GM12891 (cell line): ENCODE measurements at places on chromosomes 5 and 9.

DNA sequence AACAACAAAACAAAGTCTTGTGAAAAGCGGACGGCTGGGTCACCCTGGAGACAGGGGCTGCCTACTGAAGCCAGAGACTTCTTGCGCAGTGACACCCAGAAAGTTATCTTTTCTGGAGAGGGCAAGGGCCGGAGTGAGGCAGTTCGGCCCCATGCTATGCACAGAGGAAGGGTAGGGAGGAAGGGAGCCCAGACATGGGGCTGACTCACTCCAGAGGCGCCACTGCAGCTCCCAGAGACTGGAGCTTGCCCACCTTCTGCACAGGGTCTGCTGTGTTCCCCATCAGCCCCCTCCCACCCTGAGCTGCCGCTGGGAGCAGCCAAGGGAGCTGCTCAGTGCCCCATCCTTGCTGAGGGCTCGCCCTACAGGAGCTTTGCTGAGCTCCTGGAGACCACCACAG, 13.3 kb downstream of the SLC6A3 start:
- no peak for DNase-seq

DNA sequence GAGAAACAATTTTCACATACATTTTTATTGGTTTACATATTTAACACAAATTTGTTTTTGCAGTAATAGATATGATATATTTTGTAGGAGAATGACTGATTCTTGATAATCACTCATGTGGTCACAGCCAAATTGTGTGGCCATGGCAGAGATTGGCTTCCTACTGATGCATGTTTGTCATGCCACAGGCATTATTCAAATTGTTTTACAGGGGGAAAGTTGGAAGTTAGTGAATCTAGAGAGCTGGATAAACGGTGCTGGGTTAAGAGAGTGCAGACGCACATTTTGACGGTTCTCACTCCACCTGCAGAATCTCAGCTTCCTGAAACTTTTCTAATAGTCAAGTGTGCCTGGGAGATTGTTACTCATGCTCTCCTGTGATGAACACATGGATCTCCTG, 91.1 kb upstream of the FBN2 start:
- no peak for DNase-seq

- DNase-seq = no peak
Measured at GRCh38 chr9:123414204-123414603, 58.2 kb downstream of the CRB2 start.

GRCh38 chr5:174827558-174827957, 103.2 kb downstream of the MSX2 start:
- no peak for DNase-seq

GRCh38 chr5:158502686-158503085, 597.0 kb downstream of the EBF1 start:
- DNase-seq = no peak

- no peak for DNase-seq
Measured at GRCh38 chr5:52961274-52961681, 27.9 kb upstream of the ITGA2 start.

GRCh38 chr9:20603524-20604268, 18.6 kb downstream of the MLLT3 start:
- DNase-seq = no peak

GRCh38 chr5:168234133-168234532, 57.3 kb upstream of the WWC1 start:
- DNase-seq = no peak

GRCh38 chr5:14521748-14522147, 59.8 kb upstream of the OTULINL start:
- DNase-seq = no peak

DNA sequence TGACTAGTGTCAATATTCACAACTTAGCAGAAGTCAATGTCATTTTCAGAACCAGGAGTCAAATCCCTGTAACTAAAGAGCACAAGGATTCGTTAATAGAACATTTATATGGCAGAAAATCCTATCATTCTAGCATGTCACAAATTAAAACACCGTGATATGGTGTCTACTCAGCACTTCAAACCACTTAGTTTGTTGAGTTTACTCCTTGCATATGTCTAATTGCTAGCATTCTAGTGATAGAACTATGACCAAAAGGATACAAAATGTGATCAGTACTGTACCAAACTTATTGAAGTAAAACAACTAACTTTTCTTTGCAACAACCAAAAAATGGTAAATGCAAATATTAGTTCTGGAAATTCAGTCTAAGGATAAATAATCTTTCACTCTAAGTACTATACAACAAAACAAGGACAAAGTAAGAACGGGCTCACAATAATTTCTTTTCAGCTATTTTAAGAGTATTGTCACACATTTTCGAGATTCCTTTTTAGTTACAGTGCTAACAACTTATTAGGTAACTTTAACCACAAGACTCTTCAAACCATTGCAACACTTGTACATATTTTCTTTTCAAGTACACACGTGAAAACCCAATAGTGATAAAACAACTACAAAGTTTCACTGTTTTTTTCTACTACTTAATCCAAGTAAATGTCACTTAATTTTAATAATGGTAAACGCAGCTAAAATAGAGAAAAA, 845.2 kb upstream of the CDH10 start:
- DNase-seq = no peak

GRCh38 chr9:120410925-120411501, 169.0 kb downstream of the CDK5RAP2 start:
- DNase-seq = no peak

GRCh38 chr5:65483546-65484346, 2.0 kb upstream of the ADAMTS6 start:
- DNase-seq = no peak

DNA sequence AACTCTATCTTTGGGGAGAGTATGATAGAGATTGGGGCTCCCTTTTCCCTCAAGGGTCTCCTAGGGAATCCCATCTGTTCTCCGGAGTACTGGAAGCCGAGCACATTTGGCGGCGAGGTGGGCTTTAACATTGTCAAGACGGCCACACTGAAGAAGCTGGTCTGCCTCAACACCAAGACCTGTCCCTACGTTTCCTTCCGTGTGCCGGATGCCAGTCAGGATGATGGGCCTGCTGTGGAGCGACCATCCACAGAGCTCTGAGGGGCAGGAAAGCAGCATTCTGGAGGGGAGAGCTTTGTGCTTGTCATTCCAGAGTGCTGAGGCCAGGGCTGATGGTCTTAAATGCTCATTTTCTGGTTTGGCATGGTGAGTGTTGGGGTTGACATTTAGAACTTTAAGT, 21.5 kb downstream of the PTGS1 start:
- DNase-seq = no peak

DNA sequence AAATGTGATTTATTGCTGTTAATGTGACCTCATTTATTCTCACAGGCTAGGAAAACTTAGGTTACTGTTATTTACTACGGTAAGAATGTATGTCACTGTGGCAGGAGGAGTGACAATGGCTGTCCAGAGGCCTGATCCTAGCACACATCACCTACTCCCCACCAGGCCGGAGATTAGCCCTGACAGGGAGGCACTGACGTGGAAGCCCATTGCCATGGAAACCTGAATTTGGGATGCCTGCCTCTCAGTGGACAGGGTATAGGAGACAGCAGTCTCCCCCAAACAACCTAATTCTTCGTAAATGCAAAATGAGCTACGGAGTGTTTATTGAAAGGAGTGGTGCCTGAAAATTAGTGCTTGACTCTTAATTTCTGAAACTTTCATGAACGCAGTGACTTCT, 87.6 kb upstream of the SMARCA2 start:
- DNase-seq = no peak

GRCh38 chr9:133268335-133269056, 6.5 kb downstream of the ABO start:
- no peak for DNase-seq

DNA sequence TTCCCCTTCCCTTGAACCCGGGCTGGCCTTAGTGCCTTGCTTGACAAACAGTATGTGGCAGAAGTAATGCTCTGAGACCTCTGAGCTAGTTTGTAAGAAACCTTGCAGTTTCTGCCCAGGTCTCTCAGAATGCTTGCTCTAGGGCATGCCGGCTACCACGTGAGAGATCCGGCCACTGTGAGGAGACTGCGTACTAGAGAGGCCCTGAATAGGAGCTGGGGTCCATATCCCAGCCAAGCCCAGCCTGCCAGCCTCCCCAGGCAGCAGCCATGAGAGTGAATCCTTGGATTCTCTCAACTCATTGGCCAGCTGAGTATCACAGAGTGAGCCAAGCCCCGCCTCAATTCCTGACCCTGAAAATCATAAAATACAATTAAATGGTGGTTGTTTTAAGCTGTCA, 16.0 kb upstream of the COL15A1 start:
- no peak for DNase-seq

- DNase-seq = no peak
Measured at GRCh38 chr5:132470010-132470392, 20.6 kb downstream of the IRF1 start.
